CD4-positive, alpha-beta T cell treated with Interleukin-2 at 100 ng/mL for 4 hours (primary cell): ENCODE measurements at places on chromosomes 13 and 19.
A peak's percentile ranks its signal among the peaks of the same experiment; 100 is the strongest.

GRCh38 chr13:100387416-100387815 is 201.2 kb downstream of the GGACT start:
- DNase-seq: no peak

- DNase-seq: no peak
Measured at GRCh38 chr13:37944869-37945442, 75.4 kb upstream of the TRPC4 start.

DNA sequence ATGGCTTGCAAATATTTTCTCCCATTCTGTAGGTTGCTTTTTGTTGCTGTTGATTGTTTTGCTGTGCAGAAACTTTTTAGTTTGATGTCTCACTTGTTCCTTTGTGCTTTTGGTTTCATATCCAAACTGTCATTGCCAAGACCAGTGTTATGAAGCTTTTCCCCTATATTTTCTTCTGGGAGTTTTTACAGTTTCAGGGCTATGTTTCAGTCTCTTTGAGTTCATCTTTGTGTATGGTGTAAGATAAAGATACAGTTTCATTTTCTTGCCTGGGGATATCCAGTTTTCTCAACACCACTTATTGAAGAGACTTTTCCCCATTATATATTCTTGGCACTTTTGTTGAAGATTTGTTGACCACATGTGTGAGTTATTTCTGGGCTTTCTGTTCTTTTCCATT is 139.9 kb downstream of the MRPL57 start:
- DNase-seq: no peak

GRCh38 chr13:54879036-54879435 is 1850.4 kb downstream of the OLFM4 start:
- no peak for DNase-seq

- DNase-seq: no peak
Measured at GRCh38 chr13:31248965-31249539, 49.3 kb downstream of the B3GLCT start.

DNA sequence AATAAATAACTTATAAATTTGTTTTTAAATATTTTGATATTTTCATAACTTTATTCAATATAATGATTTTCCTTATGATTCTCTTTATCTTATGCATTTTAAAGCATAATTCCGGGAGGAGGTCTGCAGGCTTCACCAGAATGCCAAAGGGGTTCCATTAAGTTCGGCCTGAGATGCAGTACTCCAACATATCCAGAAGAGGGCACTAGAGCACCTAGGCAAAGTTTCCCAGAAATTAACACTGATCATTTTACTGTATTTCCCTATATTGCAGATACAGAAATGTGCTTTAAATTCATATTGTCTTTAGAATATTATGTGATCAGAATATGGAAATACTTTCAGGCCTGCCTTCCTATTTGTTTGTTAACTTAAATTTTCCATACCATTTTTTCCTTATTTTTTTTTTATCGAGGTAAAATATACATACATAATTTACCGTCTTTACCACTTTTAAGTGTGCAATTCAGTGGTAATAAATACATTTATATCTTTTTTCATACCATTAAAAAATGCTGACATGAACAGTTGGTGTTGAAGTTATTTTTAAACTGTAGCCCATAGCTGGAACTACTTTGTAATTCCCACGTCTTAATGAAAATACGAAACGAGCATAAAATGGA is 58.9 kb upstream of the TM9SF2 start:
- peak; percentile 83 for DNase-seq

GRCh38 chr13:48151363-48152161 is 56.7 kb upstream of the MED4 start:
- peak; percentile 21 for DNase-seq

GRCh38 chr19:30144802-30145201 is 202.8 kb downstream of the URI1 start:
- DNase-seq: no peak

DNA sequence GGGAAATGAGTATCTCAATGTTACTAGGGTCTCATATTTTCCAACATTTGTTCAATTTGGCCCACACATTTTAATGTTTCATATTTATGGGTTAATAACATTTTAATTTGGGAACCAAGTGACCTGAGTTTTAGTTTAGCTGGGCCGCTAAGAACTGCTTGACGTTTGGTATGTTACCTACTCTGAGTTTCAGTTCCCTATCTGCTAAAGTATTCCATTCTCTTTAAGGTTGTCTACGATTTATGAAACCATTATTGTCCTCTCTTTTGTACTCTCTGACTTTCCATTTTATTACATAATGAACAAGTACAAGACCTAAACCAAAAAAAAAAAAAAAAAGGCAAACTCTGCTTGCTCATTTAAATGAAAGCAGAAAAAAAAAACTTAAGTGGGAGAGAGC is 89.9 kb downstream of the FGF14 start:
- no peak for DNase-seq

GRCh38 chr13:81104035-81104715 is 763.2 kb upstream of the SPRY2 start:
- no peak for DNase-seq

GRCh38 chr19:18646535-18647370 is 9.9 kb downstream of the KLHL26 start:
- no peak for DNase-seq

- no peak for DNase-seq
Measured at GRCh38 chr19:43908659-43909058, 26.4 kb downstream of the ZNF45 start.

GRCh38 chr19:14494910-14495671 is 836 bp downstream of the GIPC1 start:
- no peak for DNase-seq

DNA sequence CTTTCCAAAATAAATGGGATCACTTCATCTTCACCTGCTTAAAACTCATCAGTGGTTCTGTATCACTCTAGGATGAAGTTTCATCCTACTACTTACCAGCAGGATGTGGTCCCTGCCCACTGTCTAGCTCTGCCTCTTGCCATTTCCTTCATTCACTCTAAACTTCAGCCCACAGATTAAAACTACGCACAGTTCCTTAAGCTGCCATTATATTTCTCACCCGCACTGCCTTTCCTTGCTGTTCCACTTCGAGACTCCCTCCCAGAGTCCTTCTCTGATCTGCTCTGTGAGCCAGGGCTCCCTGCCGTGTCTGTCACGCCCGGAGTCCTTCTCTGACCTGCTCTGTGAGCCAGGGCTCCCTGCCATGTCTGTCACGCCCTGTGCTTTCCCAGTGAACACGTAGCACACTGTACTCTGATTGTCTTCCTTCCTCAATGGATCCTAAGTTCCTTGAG is 52.0 kb upstream of the NPAS1 start:
- peak; percentile 41 for DNase-seq

GRCh38 chr19:32674153-32674930 is 638 bp downstream of the ANKRD27 start:
- peak; percentile 12 for DNase-seq

- DNase-seq: peak; percentile 74
Measured at GRCh38 chr19:11130824-11131455, 24.6 kb downstream of the SPC24 start.

- DNase-seq: no peak
Measured at GRCh38 chr13:39538816-39539790, 63.9 kb downstream of the LHFPL6 start.

DNA sequence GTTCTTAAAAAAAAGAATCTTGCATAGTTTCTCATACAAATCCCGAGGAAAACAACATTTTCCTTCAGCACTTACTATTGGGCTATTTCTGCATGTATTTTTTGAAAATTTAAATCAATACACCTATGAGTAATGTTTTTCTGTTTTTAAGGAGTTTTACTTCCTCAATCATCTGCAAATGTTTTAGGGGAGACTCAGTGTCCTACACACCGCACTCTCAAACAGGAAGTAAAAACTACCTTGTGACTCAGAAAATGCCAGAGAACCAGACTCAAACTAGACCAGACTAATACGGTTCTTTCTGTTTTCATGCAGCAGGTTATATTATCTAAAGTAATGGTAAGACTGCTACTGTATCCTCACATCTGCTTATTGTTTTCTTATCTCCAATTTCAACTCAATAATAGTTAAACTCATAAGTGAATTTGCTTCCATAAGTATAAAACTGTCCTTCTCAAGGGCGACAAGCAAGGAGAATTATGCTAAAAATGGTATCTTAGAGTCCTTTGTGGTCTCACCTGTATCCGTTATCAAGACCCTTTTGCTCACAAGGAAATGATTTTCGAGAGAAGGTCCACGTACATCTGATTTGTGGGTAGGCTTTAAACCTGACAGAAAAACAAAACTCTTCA is 52.5 kb downstream of the FLT3 start:
- DNase-seq: no peak

GRCh38 chr13:61685682-61686012 is 270.0 kb upstream of the PCDH20 start:
- DNase-seq: no peak
